ENCODE measurements at places on chromosomes 5 and 9. TPM values are rescaled to one million over a fixed set of nuclear protein-coding genes. Genes with fewer than 3 reads are reported as not detected.

Gene GRIN3A
- total RNA-seq = 0.09 TPM

Gene C5
- total RNA-seq = 13.8 TPM

Gene CMYA5
- total RNA-seq = 1.7 TPM

Gene ECSCR
- total RNA-seq = 0.36 TPM

Gene GDA
- 0.90 TPM for total RNA-seq

Gene FSTL4
- total RNA-seq = not detected

Gene HTR1A
- total RNA-seq = not detected

Gene PCDHB5
- total RNA-seq = 0.45 TPM

Gene TXN
- 708 TPM for total RNA-seq

Gene STPG3
- not detected for total RNA-seq

Gene RMRP
- 966 TPM for total RNA-seq

Gene ANXA6
- 194 TPM for total RNA-seq

Gene SPATA31E1
- total RNA-seq = not detected

Gene CAVIN4
- 1.4 TPM for total RNA-seq

Gene PHF24
- total RNA-seq = 0.16 TPM

Gene CREB3
- total RNA-seq = 56.1 TPM

Gene TTC39B
- total RNA-seq = 22.1 TPM

Gene HNRNPK
- total RNA-seq = 207 TPM

Gene EFNA5
- 2.1 TPM for total RNA-seq

Gene AGXT2
- not detected for total RNA-seq

Gene HAND1
- not detected for total RNA-seq

Gene SNCAIP
- 0.57 TPM for total RNA-seq

All from fibroblast of the aortic adventitia (primary cell).